ENCODE measurements at places on chromosomes 3 and 15.

DNA sequence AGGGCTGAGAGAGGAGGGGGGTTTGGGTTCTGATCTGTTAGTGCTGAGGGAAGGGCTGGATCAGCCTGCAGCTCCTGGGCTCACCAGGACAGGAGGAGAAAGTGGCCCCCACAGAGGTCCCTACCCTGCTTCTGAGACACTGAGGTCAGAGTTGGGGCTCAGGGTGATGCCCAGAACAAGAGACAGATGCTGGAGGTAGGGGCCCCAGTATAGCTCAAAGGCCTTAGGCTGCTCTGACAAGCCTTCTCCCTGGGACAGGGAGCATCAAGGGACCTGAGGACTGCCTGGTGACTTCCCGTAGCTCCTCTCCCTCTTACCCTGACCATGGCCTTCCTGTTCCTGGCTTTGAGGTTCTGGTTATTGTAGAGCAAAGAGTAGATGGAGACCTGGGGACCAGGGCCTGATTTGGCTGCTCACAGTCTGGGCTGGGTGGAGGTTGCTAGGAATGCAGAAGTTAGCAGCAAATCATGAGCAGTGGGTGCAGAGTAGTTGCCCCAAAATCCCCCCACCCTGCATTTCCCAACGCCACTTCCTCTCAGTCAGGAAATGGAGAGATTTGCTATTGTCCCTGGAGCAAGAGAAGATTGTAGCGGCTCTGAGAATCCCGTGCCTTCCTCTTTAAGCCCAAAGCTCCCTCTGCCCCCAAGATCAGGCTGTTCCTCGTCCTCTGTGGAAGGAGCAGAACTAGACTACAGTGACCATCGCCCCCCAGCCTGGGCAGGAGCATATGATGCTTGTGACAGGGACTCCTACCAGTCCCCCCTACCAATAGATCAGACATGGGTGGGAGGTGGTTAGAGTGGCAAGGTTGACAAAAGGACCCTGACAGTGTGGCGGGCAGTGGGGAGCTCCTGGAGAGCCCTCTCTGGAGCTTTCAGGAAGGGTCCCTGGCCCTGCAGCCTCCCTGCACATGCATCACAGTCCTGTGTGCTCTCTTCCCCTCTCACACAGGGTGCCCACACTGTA, 47.4 kb upstream of the SEC22A start:
- DNase-seq = no peak

- no peak for DNase-seq
These were observed 70.3 kb downstream of the TGFBR2 start for GRCh38 chr3:30676424-30677346.

- DNase-seq = no peak
These were observed 28.7 kb downstream of the ULK4 start for GRCh38 chr3:41933154-41933676.

DNA sequence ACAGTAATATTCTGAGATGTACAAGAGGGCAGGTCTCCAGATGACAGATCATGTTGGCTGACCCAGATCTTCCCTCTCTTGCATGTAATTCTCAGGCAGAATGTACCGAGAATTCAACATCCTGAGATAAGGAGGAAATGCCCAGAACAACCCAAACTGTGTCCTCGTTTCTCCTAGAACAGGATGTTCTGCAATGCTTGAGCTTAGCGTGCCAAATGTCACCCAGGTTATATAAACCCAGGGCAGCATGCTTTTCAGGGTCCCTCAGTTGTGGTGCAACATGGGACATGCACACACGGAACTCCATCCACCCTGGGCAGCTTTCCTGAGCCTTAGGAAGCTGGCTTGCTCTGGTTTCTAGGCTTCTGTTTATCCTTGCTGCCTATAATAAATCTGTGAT, 102.1 kb upstream of the CMC1 start:
- DNase-seq = no peak

DNA sequence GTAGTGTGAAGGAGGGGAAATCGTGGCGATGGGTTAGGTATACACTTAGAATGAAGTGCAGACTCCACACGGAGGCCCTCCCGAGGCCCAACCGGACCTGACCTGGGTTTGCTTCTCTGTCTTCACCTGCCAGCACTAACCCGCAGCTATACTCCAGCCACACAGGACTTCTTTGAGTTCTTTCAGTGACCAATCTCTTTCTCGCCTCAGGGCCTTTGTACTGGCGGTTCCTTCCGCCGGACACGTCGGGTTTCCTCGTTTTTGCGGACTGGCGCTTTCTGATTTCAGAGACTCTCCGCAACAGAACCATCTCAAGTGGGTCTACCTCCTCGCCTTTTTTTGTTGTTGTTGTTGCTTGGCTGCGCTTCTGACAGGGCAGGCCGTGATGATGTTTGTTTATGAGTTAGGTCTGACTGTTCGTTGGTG, at the start of gene NEIL1:
TSS of gene NEIL1 (plus strand) at position 244 of the 426 bp plus-strand sequence. CDS start 1,867 bp downstream, outside the sequence.
- no peak for DNase-seq

GRCh38 chr3:152120601-152121269, 148.0 kb upstream of the MBNL1 start:
- no peak for DNase-seq

DNA sequence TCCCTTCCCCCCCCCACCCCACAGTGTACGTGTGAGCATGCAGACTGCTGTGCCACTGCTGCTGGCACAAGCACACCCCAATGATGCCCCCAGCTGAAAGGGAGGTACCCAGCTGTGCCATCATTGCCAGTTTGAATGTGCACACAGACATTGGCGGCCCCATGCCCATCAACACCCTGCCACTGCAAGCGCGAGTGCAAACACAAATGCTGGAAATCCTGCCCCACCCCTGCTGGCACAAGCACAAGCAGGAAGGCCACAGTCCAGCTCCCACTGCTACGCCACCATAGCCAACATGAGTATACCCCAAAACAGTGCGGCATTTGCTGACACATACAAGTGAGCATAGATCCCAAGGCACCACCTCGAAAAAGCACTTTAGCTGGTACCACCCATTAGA, 222.9 kb downstream of the SCAPER start:
- DNase-seq = no peak

GRCh38 chr15:91965501-91966193, 112.1 kb downstream of the SLCO3A1 start:
- no peak for DNase-seq

- peak; percentile 6 for DNase-seq
These were observed 424.8 kb downstream of the LPP start for GRCh38 chr3:188578576-188579363.

DNA sequence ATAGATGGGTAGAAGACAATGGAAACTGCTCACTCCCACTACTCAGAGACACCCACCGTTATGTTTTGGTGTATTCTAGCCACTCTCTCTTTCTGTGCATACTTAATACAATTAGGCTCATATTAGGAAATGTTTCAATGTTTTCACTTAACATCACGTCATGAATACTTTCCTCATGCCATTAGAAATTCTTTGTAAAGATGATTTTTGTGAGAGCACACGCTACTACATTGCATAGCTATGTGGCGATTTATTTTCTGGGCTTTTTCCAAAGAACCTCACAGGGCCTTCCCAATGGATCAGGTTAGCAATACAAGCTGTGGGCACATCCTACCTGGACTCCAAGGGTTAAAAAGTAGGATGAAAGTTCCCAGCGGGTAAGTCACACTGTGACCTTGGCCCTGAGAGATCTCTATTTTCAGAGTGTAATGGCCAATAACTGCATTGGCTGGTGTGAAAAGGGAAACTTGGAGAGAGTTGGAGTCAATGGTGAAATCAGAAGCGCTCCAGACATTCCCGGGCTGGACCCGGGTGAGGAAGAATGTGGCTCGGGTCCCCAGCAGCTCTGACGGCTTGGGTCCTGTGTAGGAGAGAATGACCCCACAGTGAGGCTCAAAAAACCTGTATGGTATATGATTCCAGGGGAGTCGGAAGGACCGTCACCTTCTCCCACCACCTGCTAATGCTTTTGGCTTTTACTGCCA, 25.8 kb upstream of the TGM5 start:
- no peak for DNase-seq

- DNase-seq = no peak
These were observed 13.2 kb upstream of the CCDC13 start for GRCh38 chr3:42786212-42786611.

GRCh38 chr15:41689834-41690233, 29.6 kb downstream of the MGA start:
- DNase-seq = no peak

- DNase-seq = no peak
These were observed 135.7 kb downstream of the FOXP1 start for GRCh38 chr3:71447803-71448202.

- no peak for DNase-seq
These were observed 513.4 kb downstream of the SHQ1 start for GRCh38 chr3:72334681-72335457.

GRCh38 chr3:8658306-8659212, 14.0 kb upstream of the SSUH2 start:
- DNase-seq = no peak

DNA sequence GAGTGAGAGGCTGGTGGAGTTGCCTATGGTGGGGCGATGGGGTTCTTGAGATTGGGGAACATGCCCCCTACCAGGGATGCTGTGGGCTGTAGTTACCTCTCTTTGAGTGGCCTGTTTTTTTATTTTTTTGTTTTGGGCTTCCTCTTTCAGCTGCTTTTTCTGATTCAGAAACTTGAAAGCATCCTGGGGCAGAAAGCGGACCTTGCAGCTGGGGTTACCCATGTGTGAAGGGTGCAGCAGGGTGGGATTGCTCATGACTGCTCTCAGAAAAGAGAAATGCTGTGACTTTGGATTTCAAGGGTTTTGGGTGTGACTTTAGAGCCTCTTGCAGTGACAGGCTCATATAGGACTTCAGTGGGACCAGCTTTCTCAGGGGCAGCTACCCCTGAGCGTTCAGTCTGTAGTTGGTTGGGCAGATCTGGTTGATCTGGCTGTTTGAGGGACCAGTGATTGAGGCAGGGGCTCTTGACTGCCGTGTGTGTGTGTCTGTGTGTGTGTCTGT, 1.8 kb downstream of the LIMD1 start:
- no peak for DNase-seq

DNA sequence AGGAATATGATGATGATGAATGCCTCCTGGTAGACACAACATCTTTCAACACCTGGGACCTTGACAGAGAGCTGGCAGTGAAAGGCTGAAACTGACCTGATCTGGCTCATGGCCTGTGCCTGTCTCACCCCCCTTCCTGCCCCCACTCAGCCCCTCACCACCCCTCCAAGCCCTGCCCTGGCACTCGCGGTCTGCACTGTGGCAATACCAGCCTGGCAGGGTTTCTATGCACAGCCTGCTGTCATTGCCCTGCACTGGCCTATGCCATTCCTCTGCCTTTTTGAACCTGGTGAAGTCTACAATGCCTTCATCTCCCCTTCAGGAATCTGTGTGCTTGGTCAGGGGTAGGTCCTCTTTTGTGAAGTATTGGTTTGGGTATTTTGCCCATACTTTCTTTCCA, 56.5 kb downstream of the ACAD9 start:
- DNase-seq = no peak

GRCh38 chr3:122996038-122996580, 31.5 kb downstream of the SEMA5B start:
- DNase-seq = no peak

GRCh38 chr15:51726302-51727073, 11.0 kb downstream of the LYSMD2 start:
- peak; percentile 37 for DNase-seq

GRCh38 chr15:75185271-75186029, 16.2 kb upstream of the C15orf39 start:
- DNase-seq = no peak

DNA sequence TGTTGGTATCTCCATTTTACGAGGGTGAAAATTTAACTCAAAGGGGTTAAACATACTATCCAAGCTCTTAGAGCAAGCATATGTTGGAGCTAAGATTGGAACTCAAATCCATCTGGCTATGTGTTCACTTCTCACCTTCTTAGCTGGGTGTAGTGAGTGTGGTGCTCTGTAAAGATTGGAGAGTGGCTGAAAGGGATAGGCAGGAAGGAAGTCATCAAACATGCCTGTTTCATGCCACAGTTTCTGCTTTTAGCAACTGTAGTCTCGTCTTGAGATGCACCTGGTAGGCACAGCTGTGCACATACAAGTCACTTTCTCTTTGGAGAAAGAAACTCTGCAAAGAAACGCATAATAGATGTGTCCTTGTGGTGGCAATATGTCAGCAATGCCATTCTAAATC, 189.1 kb upstream of the MDFIC2 start:
- DNase-seq = no peak

DNA sequence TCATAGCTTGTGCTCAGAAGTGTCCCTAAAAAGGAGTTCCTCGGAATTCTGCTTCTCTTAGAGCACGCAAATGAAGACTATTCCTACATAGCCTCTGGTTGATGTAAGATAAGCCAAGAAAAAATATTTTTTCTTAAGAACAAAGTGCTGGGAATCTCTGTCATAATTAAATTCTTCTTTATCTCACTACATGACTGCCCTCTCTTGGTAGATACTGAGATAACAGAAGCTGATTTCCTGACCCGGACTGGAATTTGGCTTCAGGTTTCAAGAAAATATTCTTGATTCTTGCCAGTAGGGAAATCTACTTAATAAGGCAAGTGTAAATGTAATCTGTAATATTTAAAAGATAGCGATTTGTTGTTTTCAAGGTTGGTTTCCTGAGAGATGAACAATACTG, 31.3 kb upstream of the SETMAR start:
- no peak for DNase-seq

GRCh38 chr3:102619361-102619760, 184.5 kb downstream of the ZPLD1 start:
- no peak for DNase-seq

DNA sequence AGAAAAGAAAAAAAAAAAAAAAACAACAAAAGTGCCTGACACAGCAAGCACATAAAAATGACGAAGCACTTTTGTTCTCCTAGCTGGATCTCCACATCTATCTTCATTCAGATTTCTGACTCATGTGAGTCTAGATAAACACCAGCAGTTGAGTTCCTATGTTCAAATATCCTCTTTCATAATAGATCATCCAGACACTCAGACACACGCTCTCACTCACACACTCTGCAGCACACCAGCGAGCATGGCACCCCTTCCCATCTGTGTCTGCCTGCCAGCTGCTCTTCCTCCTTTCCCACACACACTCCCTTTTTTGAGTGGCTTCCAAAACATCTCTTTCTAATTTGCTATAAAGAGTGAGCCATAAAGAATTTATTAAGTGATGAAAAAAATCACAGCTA, 19.8 kb upstream of the CELF6 start:
- no peak for DNase-seq

- DNase-seq = no peak
These were observed 85.2 kb upstream of the OXTR start for GRCh38 chr3:8854656-8855055.

GRCh38 chr3:47950453-47951169, 65.6 kb downstream of the MAP4 start:
- no peak for DNase-seq

GRCh38 chr3:195236076-195236798, 34.7 kb downstream of the XXYLT1 start:
- DNase-seq = no peak

- DNase-seq = no peak
These were observed 11.1 kb upstream of the CHRNB4 start for GRCh38 chr15:78651930-78652615.

- DNase-seq = no peak
These were observed 44.9 kb downstream of the CHCHD6 start for GRCh38 chr3:126748701-126749546.

GRCh38 chr3:51869304-51869703, 6.1 kb downstream of the IQCF5 start:
- no peak for DNase-seq

GRCh38 chr3:30048431-30048830, 558.0 kb upstream of the TGFBR2 start:
- no peak for DNase-seq

All from stimulated activated CD4-positive, alpha-beta T cell treated with anti-CD3 and anti-CD28 coated beads, Interleukin-2, amount 100 ng/mL, for 24 hours (primary cell).